ENCODE measurements at places on chromosomes 7 and 10. TPM values are rescaled to one million over a fixed set of nuclear protein-coding genes. Genes with fewer than 3 reads are reported as not detected.
A peak's percentile ranks its signal among the peaks of the same experiment; 100 is the strongest.

BMI1 gene
- 65.6 TPM for total RNA-seq

TEX47 gene
- not detected for total RNA-seq

DNA sequence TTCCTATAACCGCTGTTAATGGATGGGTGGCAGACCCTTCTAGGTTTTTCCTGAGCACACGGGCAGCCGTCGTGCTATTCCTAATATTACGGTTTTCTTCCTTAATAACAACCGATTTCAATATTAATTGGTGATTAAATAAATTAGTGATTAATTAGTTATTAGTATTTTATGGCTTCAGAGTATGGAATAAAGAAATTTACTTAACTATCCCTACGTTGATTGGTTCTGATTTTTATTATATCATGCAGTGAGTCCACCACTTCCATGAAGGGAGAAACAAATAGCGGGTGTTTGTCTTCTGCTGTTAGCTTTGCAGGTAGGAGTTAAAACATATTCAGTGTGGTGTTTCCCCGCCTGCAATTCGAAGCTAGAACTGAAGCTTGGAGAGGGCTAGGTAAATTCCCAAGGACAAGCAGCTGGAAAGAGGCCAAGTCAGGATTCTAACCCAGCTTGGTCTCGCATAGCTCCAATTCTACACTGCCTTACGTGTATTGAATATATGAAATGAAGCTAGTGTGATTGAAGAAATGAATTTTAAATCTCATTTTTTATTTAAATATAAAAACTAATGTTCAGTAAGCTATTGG lies 928 bp upstream of the CSTF2T start:
- DNase-seq = peak; percentile 16

- DNase-seq = no peak
Observed at GRCh38 chr10:8338177-8338766, 283.8 kb downstream of the GATA3 start.

GRCh38 chr7:131284702-131285419 lies 42.8 kb upstream of the MKLN1 start:
- DNase-seq = peak; percentile 95

GRCh38 chr7:106566196-106566595 lies 94.8 kb downstream of the CCDC71L start:
- DNase-seq = no peak

TET1 gene
- 5.2 TPM for total RNA-seq

DNA sequence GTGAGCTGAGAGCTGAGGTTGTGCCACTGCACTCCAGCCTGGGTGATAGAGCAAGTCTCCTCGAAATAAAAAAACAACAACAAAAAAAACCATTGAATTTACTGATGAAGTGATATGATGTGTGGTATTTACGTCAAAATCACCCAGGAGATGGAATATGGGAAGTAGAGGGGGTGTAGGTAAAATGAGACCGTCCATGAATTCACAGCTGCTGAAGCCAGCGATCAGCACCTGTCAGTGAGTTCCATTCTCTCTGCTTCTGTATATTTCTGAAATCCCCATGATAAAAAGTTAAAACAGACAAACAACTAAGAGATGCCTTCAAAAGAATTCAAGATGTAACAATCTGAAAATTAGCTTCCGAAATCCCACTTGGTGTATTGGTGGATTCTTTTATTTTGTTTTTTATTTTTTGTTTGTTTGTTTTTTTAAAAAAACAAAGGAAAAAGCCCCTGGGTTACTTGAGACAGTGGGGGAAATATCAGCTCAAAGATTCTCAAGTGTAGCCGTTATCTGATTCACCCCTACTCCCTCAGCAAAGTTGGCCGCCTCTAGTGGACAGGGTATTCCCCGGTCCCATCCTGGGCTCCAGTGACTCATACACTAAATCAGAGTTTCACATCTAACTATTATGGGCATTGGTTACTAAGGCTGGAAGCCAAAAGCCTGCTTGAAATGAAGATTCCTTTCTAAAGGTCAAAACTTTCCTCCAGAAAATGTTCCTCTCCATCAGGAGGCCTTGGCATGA lies 76.4 kb downstream of the MAP3K8 start:
- DNase-seq = peak; percentile 78

- DNase-seq = no peak
Observed at GRCh38 chr10:120683454-120683853, 167.7 kb upstream of the WDR11 start.

GRCh38 chr10:129334266-129334665 lies 132.8 kb upstream of the MGMT start:
- DNase-seq = no peak

DNA sequence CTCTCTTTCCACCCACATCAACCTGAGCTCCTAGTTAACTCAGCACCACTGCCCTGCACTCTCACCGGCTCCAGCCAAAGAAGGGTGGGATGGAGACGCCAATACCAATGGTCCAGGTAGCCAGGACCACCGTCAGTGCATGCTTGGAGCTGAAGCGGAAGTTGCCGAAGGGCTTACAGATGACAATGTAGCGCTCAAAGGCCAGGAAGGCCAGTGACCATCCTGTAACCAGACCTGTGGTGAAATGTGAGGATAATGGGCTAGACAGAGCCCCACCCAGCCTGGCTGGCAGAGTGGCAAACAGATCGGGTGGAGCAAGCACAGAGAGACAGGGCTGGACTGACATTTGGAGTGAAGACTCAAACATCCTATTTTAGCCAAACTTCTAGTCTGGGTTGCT lies 673 bp downstream of the OPN1SW start:
- peak; percentile 45 for DNase-seq

TMEM26 gene
- total RNA-seq = 2.3 TPM

DNA sequence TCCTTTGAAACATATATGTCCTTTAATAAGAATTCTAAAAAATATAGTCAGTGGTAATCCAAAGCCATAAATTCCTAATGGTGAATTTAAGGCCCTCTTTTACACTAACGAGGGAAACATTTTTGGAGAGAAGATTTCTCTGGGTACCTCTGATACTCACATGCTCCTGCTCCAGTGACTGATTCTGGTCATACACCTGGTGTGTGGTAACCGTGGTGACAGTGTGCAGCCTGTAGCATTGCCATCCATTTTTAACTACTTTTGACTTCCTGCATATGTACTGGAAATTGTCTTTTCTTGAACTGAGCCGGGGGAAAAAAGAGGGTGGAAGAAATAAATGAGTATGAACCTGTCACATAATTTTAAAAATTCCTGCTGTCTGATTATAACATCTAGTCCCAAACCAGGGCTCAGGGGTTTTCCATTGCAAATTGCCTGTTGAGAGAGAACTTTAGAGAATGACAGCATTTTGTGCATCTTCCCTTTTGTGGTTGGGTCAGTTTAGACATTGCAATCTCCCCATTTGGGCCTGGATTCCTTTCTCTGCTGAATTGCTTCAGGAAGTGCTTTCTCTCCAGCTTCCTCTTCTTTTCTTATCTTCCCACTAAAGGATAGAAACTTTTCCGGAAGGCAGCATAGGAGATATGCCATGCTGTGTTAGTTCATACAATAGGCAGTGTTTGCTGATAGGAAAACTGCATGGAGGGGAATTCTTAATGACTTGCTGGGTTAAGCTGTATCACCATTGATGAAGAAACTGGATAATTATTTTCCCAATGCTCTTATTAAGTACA lies 125.5 kb downstream of the GRM3 start:
- DNase-seq = no peak

DNA sequence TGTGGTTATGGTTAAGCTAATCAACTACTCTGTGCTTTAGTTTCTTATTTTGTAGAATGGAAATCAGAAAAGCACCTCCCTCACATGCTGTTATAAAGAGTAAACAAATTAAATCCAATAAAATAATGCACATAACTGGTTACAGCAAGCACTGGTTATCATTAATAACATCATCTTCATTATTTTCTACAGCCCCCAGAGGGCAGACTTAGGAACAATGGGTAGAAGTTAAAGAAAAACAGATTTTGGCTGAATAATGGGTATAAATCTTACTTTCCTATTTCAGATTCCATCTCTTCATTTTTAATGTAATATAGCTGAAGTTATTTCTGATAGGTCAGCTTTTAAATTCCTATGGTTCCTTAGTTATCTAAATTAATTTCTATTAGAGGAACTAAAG lies 126.5 kb downstream of the DOCK4 start:
- DNase-seq = peak; percentile 18

GRCh38 chr10:127017541-127018297 lies 112.5 kb downstream of the DOCK1 start:
- DNase-seq = peak; percentile 63

DNA sequence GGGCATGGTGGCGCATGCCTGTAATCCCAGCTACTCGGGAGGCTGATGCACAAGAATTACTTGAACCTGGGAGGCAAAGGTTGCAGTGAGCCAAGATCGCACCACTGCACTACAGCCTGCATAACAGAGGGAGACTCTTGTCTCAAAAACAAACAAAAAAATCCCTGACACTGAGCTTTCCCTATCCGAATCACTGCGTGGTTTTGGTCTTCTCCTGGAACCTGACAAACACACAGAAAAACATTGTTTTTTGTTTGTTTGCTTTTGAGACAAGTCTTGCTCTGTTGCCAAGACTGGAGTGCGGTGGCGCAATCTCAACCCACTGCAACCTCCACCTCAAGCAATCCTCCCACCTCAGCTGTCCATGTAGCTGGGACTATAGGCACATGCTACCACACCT lies 50.4 kb upstream of the PTPRN2 start:
- DNase-seq = no peak

EBLN1 gene
- not detected for total RNA-seq

- peak; percentile 59 for DNase-seq
Observed at GRCh38 chr10:87659571-87660483, at the start of gene PAPSS2. TSS of gene PAPSS2 (plus strand) at chr10:87659878. CDS start at chr10:87659982, 104 bp downstream.

GRCh38 chr10:124597846-124598165 lies 136.2 kb downstream of the LHPP start:
- DNase-seq = no peak

INSIG1 gene
- 655 TPM for total RNA-seq

- DNase-seq = no peak
Observed at GRCh38 chr7:82593780-82594179, 150.2 kb upstream of the CACNA2D1 start.
